NCI-H1436 treated with DMSO at 0.1 percent for 48 hours (cell line): ENCODE measurements at places on chromosomes 5 and 9.
A peak's percentile ranks its signal among the peaks of the same experiment; 100 is the strongest.

DNA sequence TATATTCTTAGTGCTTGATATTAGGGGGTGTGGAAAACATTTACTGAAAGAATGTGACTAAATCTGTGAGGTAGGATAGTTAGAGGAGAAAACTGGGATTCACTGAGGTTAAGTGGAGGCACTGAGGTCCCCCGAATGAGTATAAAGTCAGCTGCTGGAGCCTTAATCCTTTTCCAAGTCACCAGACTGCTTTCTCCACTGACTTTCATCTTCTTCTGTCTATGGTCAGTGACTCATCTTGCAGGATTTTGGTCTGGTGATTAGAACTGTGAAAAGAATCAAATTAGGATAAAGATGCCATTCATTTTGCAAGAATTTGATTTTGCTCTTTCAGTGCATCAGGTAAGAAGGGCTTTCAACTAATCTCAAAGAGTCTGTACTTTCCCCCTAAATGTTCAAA, 89.3 kb upstream of the ALDH1A1 start:
- DNase-seq: no peak

DNA sequence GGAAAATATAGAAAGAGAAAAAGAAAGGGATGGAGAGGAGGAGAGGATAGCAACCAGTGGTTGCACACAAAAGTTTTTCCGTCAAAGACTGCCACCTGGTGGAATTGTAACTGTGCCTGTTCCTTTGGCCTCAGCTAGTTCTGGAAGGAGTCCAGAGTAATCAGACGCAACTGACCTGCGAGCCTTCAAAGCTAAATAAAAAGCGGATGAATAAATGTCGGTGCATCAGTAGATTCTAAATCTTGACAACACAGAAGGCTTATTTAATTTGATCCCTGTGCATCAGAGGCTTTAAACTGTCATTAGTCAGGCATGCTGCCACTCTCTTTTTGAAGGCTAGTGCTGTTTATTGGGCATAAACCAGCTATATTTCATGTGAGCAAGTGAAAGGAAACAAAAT, 132.9 kb upstream of the ACO1 start:
- DNase-seq: peak; percentile 28

- peak; percentile 17 for DNase-seq
Observed at GRCh38 chr9:38423973-38424843, at the start of gene IGFBPL1. Gene IGFBPL1, minus strand, starts transcription at chr9:38424454. Its CDS starts 30 bp downstream, at chr9:38424424.

- no peak for DNase-seq
Observed at GRCh38 chr5:168378741-168379140, 87.3 kb downstream of the WWC1 start.

GRCh38 chr5:176948458-176948857, 49.3 kb upstream of the HK3 start:
- no peak for DNase-seq

GRCh38 chr9:87120610-87121009, 173.3 kb upstream of the GAS1 start:
- DNase-seq: no peak

DNA sequence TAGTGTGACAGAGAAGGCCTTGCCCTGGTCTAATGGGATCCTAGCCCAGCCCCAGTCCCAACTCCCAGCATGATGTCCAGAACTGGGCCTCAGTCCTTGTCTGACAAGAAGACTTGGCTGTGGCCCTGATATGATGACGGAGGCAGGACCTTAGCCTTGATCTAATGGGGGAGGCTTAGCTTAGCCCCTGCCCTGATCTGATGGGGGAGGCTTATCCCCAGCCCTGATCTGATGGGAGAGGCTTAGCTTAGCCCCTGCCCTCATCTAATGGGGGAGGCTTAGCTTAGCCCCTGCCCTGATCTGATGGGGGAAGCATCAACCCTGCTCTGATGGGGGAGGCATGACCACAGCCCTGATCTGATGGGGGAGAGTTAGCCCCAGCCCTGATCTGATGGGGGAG, 3.7 kb downstream of the PKN3 start:
- DNase-seq: no peak

- DNase-seq: no peak
Observed at GRCh38 chr5:166509085-166509484, 1782.4 kb upstream of the WWC1 start.

DNA sequence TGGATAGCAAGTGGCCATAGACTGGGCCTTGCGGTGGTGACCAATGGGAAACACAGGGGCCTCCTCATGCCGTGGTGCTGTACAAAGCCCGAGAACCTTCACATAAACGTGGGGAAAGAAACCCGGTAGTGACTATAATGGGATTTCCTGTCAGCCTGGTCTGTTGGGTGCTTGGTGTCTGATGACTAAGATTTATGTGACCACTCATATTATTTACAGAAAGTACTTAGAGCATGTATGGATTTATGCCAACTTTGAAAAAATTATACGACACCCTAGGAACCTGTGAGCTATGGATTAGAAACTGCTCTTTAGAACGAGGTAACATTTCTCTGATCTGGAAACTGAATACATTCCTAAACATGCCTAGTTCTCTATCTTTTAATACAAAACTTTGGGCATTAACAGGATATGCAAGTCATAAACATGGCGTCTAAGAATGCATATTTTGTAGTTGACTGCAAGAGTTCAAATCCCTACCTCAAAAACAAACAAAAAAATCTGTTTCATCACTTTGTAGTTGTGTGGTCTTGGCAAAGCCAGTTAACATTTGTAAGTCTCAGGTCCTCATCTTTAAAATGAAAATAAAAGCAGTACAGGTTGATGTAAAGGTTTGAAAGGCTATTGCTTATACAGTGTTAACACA, 85.4 kb downstream of the TMEM167A start:
- DNase-seq: no peak

GRCh38 chr5:158881091-158881880, 218.4 kb downstream of the EBF1 start:
- DNase-seq: no peak

DNA sequence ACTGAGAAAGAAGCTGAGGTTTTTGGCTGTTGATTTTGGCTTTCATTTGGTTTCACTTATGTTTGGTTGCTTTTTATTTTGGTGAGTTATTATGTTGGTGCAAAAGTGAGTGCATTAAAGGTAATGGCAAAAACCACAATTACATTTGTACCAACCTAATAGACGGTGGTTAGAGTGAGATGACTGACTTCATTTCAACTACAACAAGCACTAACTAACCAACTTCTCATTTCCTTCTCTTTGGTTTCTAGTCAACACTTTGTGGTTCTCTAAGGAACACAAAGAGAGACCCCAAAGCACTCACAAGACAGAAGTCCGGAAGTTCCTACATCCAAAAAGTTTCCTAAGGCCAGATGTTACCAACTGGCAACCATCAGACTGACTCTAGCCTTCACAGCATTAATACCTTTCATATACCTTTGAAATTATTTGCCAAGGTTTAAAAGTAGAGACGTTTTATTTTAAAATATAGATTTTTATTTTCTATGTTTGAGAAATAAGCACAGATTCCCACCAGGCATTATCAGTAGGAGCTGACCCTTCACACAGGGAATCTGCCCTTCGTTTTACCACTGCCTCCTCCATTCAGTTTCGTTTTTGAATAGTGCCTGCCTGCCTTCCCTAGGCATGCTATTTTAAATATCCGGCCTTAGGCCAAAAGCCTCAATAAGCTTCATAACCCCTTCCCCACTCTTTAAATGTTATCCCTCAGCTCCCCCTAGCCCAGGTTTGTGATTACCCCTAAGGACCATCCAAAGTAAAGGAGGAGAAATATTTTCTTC, 301.1 kb upstream of the PTGER4 start:
- no peak for DNase-seq

GRCh38 chr5:53311681-53312080, 168.7 kb upstream of the FST start:
- no peak for DNase-seq

- no peak for DNase-seq
Observed at GRCh38 chr5:177429248-177430040, 3.0 kb downstream of the GRK6 start.

- DNase-seq: no peak
Observed at GRCh38 chr5:117551236-117551635, 976.6 kb upstream of the SEMA6A start.

- DNase-seq: no peak
Observed at GRCh38 chr5:102855681-102856388, 100.7 kb downstream of the PAM start.

- no peak for DNase-seq
Observed at GRCh38 chr5:131268758-131269370, 5.0 kb downstream of the CDC42SE2 start.

DNA sequence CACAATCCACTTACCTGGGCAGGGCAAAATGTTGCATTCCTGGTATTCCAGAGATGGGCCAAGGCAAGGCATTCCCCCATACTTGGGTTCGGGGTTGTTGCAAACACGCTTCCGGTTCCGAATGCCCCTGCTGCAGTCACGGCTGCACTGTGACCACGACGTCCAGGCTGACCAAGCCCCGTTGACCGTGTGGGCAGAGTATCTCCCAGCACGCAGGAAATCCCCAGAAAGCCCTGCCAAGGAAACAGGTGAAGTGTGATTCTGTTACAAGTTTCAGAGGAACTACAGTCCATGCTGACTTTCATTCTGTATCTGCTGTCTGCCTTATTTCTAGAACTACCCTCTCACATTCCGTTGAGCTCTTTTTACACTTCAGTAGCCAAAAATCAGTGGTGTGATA, 483.0 kb downstream of the SEMA5A start:
- DNase-seq: no peak

- no peak for DNase-seq
Observed at GRCh38 chr5:55645304-55645703, 66.8 kb downstream of the SLC38A9 start.

- DNase-seq: no peak
Observed at GRCh38 chr5:38853753-38854470, 8.1 kb downstream of the OSMR start.

DNA sequence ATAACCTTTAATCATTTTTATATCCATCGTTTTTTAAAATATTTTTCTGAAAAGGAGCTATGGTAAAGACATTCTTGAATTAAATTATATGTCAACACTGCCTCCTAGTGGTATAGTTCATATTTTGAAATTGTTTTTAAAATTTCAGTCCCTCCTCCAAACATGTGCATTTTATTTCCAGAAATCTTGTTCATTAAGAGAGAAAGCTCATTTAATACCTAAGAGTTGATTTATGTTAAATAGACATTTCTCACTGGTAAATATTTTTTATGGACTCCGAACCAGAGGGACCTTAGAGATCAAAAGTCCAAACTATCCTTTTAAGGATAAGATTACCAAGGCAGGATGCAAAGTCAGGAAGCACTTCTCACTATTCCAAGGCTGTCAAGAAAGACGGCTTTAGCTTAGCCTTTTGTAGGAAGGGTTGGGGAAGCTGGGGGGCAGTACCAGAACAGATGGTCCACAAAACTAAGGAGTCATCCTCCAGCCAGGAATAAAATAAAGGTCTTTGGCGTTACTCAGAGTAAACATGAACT, 21.6 kb downstream of the BHMT start:
- DNase-seq: no peak

DNA sequence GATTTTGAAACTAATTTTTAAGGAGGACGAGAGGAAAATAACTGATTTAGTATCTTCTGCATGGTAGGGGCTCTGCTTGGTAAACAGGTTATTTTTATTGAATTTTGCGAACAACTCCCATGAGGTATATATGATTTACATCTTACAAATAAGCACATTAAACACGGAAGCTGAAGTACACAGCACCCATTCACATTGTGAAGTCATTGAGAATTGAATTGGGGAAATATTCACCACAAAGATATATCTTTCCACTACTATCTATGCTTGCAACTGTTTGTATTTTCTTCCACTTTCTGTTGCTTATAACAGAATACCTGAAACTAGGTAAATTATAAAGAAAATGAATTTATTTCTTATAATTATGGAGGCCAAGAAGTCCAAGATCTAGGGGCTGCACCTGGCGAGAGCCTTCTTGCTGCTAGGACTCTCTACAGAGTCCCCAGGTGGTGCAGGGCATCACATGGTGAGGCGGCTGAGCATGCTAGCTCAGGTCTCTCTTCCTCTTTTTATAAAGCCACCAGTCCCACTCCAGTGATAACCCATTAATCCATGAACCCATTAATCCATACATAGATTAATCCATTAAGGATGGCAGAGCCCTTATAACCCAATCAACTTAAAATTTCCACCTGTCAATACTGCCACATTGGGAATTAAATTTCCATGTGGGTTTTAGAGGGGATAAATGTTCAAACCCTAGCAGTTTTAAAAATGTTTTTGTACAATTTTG, 79.0 kb upstream of the ZNF608 start:
- no peak for DNase-seq

DNA sequence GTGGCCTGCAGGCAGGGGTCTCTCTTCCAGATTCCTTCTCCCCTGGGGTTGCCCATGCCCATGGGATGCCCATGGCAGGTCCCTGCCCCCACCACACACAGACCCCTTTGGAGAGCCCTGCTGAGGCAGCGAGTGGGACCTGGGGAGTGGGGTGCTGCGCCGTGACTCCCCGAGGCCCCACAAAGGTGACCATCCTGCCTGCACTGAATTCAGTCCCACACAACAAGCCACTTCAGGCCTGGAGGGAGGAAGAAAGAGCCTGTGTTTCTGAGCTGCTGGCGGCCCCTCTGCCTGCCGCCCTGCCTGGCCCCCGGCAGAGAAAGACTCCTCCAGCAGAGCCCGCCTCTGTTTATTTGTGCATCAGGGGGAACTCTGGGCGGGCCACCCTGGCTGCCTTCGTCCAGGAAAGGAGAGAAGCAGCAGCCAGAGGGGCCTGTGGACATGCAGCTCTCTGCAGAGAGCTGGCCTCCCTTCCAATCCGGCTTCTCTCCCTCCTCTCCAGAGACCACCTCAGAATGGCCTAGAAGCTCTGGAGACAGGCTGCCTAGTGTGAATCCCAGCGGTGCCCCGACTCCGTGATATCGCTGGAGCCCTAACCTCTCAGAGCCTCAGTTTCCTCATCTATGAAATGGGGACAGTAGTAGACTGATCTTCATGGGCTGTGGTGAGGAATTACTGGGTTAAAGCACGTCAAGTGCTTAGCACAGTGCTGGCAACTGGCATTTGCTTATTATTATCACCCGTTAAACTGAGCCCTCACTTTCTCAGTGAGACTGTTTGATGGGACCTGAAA, 72.9 kb downstream of the COL27A1 start:
- no peak for DNase-seq

GRCh38 chr9:33256236-33256635, 8.3 kb downstream of the BAG1 start:
- DNase-seq: no peak

GRCh38 chr5:169369130-169369529, 68.2 kb upstream of the SLIT3 start:
- no peak for DNase-seq
